Activated CD4-positive, alpha-beta T cell treated with anti-CD3 and anti-CD28 coated beads, Interleukin-2, amount 50 U/mL, for 24 hours (primary cell): ENCODE measurements at places on chromosomes 6 and 20.

DNA sequence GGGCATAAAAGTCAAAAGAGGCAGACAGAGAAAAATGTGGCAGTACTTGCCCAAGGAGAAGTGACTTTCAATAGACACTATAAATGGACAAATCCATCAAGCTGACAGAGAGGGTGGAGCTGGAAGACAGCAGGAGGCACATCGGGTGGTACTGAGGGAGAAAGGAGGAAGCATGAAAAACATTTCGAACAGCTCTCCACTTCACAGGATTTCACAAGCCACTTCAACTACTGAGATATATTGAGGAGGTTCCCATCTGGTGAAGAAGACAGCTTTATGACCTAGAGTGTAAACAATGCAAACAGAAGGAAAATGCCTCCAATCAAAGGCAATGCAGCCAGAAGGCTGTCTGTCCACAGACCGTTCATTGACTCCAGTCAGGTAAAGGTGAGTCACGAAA lies 259.4 kb upstream of the ECI2 start:
- no peak for DNase-seq

- DNase-seq, result no peak
Observed at GRCh38 chr6:145178391-145178790, 556.9 kb downstream of the EPM2A start.

GRCh38 chr6:38646166-38646878 lies 6.6 kb upstream of the BTBD9 start:
- DNase-seq, result no peak

GRCh38 chr20:933029-933428 lies 16.9 kb upstream of the ANGPT4 start:
- DNase-seq, result no peak

GRCh38 chr6:88574651-88575050 lies 388.8 kb downstream of the RNGTT start:
- no peak for DNase-seq

DNA sequence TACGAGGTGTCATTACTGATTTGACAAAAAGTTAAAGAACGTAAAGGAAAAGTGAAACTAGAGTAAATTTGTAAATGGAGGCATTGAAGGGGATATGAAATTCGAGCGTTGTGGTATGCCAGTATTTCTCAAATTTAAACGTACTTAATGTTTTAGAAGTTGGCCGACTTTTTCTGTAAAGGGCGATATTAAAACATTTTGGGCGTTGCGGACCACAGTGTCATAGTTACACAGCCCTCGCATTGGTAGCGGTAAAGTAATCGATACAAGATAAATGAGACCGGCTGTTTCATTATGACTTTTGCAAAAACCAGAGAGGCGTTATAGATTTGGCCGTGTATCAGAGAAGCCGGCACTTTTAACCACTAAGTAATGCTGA lies 39.6 kb downstream of the OR2B2 start:
- DNase-seq, result no peak

- DNase-seq, result no peak
Observed at GRCh38 chr6:96975852-96976251, 51.3 kb downstream of the KLHL32 start.

DNA sequence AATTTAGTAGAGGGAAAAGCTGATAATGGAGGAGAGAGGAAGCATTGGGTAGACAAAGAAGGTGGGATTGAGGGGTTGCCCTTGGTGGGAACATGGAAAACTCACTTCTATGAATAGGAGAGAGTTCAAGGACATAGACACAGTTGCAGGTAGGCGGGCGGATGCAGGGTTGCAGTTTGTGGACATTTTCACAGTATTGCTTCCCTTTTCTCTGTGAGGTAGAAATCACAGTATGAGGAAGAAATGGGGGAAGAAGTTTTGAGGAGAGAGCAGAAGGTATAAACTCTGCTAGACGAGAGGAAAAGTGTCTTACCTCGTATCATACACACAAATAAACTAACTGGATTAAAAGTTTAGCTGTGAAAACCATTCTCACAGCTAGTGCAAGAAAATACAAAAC lies 200.7 kb upstream of the ECI2 start:
- no peak for DNase-seq

- no peak for DNase-seq
Observed at GRCh38 chr6:111813237-111813636, 60.0 kb downstream of the FYN start.

- DNase-seq, result no peak
Observed at GRCh38 chr20:7269452-7269851, 502.0 kb downstream of the BMP2 start.

DNA sequence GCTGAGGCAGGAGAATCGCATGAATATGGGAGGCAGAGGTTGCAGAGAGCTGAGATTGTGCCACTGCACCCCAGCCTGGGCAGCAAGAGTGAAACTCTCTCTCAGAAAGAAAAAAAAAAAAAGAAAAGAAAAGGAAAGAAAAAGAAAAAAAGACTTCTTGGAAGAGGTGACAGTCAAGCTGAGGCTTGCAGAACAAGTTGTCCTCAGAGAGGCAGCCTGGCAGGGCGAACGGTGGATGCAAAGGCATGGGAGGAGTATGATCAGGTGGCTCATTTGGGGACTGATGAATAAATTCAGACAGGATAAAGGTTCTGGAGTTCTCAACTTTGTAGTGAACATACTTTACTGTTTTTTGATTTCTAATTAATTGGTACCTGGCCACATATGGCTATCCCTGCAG lies 12.4 kb downstream of the ZNF341 start:
- no peak for DNase-seq

DNA sequence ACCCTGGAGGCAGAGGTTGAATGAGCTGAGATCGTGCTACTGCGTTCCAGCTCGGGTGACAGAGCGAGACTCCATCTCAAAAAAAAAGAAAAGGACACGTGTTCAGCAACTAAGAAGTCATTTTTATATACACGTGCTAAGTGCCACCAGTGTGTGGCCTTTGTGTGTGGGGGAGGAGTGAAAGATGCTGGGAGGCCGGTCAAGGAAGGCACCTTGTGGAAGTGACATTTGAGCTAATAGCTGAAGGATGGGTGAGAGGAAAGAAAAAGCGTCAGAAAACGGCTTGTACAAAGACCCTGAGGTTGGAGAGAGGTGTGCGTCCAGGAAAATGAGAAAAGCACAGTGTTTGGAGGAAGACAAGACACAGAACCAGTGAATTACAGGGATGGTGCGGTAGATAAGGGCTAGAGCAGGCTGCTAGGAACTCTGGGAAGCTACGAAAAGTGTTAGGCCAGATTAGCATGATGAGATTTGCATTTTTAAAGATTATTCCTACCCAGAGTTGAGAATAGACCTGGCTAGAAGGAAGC lies 11.6 kb downstream of the RREB1 start:
- DNase-seq, result no peak

GRCh38 chr6:6655805-6656251 lies 67.3 kb downstream of the LY86 start:
- no peak for DNase-seq

- no peak for DNase-seq
Observed at GRCh38 chr6:48839206-48839605, 623.8 kb downstream of the MMUT start.

DNA sequence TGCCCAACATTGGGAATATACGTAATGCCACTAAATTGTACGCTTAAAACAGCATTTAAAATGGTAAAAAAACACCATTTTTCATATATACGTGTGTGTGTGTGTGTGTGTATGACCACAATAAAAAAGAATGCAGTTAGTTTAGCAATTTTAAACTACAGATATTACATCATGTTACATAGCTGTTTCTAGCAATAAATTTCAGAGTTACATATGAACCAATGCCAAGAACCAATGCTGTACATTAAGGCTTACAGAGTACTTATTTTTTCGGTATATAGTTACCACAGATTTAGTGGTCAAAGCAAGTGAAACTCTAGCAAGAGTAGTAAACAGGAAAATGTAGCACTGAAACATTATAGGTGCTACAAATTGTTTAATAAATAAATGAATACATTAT lies 119.3 kb downstream of the PDE10A start:
- DNase-seq, result no peak
